CD8-positive, alpha-beta memory T cell (primary cell): ENCODE measurements at places on chromosomes 12 and 14. TPM values are rescaled to one million over a fixed set of nuclear protein-coding genes. Genes with fewer than 3 reads are reported as not detected.

- no peaks in the 10 kb centered on the region for H3K36me3 ChIP-seq
- no peaks in the 10 kb centered on the region for H3K4me1 ChIP-seq
- DNase-seq: no peak
Observed at GRCh38 chr12:77594366-77594765, 236.3 kb upstream of the NAV3 start.

DNA sequence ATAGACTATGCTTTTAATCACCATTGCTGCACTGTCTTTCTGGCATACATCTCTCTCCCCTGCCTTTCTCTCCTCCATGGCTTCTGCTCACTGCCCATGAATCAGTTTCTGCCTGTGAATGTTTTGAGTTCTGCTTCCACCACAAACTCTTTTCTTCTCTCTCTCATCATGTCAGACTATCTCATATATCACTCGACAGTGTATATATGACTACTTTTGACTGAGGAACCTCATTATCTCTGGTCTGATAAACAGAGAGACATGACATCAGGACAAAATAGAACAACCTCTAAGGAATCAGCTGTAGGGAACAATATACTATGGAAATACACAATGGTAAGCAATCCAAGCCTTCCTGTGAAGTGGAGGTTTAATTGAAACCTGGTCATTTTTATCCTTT, 177.9 kb downstream of the FOXA1 start:
- no peaks in the 10 kb centered on the region for H3K4me1 ChIP-seq
- no peaks in the 10 kb centered on the region for H3K27me3 ChIP-seq
- DNase-seq: no peak
- no peak overlapping the region for H3K4me3 ChIP-seq

- H3K4me3 ChIP-seq: no peak overlapping the region
- H3K27me3 ChIP-seq: no peaks in the 10 kb centered on the region
- H3K27ac ChIP-seq: no peak overlapping the region
- DNase-seq: no peak
Observed at GRCh38 chr12:29769162-29769858, 14.4 kb downstream of the TMTC1 start.

The FANCM gene
- polyA plus RNA-seq: 4.6 TPM

DNA sequence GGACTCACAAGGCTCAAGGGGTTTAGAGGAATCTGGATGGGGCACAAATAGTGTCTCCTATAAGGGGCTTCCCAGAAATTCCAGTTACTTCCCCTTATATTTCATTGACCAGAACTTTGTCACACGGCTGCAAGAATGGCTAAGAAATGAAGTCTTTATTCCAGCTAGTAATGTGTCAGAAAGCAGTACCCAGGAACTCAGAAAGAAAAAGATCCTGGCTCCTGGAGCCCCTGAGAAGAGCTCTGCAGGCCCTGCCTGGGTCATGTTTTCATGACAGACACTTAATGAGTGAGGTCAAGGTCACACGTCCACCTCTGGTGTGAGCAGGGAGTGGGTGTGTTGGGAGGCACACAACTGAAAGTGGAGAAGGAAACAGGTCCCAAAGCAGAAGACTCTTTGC, 17.8 kb downstream of the KCNK13 start:
- no peaks in the 10 kb centered on the region for H3K27me3 ChIP-seq
- H3K27ac ChIP-seq: no peak overlapping the region
- H3K4me3 ChIP-seq: no peak overlapping the region
- no peaks in the 10 kb centered on the region for H3K4me1 ChIP-seq
- no peak for DNase-seq
